H54 (cell line): ENCODE measurements at places on chromosomes 6 and 20.

DNA sequence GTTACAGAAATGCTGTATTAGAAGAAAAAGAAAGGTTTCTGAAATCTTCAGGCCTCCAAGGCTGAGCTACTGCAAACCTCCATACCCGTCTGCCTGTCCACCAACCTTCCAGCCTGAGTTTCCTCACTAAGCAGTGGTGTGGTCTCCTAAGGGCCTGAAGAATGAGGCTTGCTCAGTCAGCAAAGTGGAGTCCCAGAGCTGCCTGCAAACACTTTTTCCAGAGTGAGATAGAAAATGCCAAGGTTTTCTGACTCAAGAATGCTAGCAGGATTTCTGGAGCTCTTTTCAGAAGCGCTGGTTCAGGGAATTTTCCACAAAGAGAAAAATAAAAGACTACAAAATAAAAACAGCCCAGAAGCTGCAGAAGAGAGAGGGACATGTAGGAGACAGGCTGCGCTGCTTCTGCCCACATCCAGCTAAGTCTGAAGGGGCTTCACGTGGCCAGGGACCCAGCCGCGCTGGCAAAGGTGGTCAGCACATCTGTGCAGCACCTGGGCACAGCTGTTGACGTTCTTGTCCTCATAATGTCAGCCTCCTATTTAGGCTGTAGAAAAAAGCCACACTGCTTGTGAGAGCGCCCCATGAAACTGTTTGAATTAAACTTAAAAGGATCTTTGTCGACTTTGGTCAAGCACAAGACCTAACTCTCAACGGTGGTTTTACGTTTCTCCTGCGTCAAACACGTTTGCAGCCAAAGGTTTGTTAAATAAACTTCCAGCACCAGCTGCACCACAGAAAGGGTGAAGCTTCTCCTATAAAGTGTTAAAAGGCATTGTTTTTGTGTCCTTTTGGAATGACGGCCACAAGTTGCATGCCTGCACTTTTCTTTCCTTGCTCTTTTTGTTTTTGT, 209.0 kb downstream of the THBS2 start:
- no peak for DNase-seq

DNA sequence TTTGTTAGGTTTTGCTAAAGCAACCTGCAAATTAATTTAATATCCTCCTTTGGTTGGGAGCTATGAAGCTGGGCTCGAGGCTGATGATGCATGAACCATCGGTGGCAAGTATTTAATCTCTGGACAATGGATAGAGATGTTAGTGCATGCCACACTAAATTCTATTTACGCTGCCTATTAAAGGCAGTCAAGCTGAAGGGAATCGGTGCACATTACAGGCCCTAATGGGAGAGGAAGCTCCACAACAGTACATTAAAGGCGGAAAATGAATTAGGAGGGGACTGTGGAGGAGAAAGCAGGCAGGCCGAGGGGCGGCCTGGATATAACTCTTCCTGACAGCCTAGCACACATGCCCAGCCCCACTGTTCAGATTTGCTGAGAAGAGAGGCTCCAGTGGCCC, 132.4 kb upstream of the MAFB start:
- DNase-seq = no peak

DNA sequence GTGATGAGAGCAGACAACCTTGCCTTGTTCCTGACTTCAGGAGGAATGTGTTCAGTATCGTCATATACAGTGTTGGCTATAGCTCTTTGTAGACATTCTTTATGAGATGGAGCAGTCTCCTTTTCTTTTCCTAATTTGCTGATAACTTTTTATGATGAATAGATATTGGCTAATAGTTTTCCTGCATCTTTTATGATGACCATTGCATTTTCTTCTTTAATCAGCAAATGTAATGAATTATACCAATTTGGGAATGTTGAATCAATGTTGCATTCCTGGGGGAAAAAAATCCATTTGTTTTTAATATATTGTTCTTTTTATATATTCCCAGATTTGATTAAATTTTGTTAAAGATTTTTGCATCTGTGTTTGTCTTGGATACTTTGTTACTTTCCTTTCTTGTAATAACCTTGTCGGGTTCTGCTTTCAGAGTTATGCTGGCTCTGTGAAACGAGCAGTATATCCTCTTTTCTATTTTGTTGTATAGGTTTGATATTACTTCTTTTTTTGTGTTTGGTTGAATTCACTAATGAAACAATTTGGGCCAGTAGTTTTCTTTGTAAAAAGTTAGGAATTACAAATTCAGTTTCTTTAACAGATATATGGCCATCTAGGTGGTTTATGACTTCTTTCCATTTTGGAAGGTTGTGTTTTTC, 23.9 kb downstream of the KDM1B start:
- DNase-seq = no peak

DNA sequence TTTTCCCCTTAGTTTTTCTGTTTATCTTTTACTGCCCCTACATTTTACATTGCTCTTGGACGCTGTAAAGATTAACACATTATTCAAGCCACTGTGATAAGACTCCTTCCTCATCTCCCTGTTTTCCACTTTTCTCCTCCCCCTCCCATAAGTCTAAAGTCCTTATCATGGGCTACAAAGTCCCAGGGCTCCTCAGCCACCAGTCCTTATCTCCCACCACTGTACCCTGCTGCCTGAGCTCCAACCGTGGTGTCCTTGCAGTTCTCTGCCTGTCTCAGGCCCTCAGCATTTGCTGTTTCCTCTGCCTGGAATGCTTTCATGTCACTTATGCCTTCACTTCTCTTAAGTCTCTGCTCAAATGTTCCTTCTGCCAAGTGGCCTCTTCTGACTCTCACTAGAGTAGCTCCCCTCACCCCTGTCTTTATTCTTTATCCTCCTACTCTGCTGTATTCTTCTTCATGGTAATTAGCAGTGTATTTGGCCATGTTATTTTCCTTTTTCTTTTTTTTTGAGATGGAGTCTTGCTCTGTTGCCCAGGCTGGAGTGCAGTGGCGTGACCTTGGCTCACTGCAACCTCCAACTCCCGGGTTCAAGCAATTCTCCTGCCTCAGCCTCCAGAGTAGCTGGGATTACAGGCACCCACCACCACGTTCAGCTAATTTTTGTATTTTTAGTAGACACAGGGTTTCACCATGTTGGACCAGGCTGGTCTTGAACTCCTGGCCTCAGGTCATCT, 10.8 kb upstream of the LATS1 start:
- DNase-seq = no peak

GRCh38 chr20:19549896-19550295, 208.2 kb upstream of the RIN2 start:
- no peak for DNase-seq

GRCh38 chr6:39470506-39470905, 148.0 kb upstream of the KCNK16 start:
- no peak for DNase-seq

- no peak for DNase-seq
These were observed 164.9 kb upstream of the HEY2 start for GRCh38 chr6:125584468-125584939.

DNA sequence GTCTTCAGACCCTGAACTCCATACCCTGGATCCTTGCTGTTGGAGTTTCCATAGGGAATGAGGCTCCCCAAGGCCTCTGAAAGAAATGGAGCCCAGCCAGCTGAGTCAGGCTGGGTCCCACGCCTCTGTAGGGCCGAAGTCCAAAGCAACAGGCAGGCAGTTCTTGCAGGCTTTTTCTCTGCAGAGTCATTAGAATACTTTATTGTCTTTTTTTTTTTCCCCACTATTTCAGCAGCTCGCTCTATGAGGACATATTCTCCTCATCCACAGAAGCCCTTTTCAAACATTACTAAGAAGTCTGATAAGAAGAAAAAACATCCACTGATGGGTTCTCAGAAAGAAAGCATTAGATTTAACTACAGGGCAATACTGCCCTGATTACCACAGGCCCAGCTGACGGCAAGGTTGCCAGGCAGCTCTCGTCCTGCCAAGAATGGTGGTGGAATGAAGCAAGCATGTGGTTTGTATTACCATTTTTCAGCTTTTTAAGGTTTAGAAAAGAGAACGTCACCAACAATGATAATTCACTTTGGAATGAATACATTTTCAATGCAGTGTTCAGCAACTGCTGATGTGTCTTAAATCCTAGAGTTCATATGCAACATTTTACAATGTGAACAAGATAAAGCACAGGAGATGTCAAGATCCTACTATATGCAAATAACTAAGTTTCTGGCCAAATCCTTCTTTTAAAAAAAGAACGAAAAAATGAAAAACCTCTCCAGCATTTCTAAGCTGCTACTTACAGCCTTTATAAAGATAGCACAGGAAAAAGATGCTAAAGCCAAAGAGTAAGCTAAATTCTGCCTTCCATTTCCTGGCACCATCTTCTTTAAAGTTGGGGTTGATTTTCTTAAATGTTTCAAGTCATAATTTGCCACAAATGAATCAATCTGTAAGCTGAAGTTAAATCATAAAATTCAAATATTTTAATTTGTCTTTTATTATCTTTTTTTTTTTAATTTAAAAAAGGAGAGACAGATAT, 223.6 kb upstream of the CITED2 start:
- DNase-seq = no peak

DNA sequence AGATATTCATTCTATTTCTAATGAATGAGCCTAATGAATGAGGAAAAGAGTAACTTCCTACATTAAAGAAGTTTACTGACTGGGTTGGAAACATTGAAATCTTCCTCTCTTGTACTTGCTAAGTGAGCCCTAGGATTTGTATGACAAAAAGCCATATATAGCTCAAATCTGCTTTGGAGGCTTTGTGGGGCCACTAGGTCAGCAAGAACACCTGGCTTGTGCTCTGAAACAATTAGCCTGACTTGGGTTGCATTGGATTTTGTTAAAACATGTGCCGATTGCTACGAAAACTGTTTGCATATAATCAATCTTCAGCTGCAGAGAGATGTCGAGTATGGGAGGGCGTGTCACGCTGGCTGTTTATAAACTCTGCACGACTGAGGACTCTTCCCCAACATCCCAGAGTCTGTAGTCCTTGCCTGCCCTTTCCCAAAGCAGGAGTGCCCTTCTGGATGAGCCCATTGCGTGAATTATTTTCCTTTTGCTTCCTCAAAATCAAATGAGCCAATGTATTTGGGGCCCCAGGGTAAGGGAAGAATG, 684.8 kb downstream of the DHX35 start:
- no peak for DNase-seq

DNA sequence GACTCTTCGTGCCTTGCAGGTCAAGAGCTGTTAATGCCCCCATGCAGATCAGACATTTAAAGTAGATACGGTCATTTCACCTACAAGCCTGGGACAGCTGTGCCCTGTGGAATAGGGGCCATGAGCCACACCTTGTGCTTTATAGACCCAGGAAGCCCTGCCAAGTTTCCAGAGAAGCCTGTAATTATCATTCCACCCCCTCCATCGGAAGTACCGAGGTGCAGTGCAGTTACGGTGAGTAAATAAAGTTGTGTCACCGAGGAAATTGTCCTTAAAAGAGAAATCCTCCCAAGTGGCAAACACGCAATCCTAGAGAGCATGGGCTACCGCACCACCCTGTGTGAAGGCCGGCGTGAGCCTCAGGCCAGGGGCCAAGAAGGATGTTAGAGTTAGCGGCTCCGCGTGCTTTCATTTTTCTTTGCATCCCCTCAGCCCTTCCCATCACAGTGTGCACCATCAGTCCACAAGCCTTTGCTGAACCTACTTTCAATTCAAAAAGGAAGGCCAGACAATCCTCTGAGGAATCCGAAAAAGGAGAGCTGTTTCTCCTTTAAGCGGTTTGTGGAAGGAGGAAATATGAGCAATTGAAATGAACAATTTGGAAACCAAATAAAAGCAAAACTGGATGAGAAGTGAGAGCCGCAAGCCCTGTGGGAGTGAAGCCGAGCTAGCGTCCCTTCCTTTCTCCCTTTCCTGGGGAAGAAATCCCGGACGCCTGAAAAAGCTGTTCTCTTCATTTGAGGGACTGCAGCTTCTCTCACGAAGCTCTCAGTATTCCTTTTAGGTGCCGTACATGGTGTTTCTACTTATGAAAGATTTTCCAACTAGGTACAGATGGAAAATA, 183.3 kb upstream of the PDE10A start:
- DNase-seq = no peak
